Stimulated activated CD4-positive, alpha-beta T cell treated with anti-CD3 and anti-CD28 coated beads, TNF-alpha, amount 100 ng/mL, for 1 hour (primary cell): ENCODE measurements at places on chromosomes 2 and 18.

DNA sequence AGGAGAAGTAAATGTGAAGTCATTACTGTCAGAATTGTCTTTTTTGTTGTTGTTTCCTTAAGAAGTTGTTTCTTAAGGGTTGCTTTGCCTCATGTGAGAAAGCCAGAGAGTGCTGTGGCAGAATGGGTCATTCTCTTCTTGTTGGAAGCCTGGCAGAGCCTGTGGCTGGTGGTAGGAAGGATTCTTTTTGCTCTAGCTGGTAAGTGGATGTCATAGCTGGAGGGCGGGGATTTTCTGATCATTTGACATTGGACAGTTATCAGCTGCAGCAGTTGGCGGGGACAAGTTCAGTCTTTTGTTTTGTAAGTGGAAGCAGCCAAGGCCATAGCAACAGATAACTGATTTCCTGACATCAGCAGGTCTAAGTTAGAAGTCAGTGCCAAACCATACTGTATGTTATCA, 5.5 kb upstream of the RMDN2 start:
- no peak for DNase-seq

GRCh38 chr2:422676-423435, 135.0 kb upstream of the ALKAL2 start:
- DNase-seq, result no peak

DNA sequence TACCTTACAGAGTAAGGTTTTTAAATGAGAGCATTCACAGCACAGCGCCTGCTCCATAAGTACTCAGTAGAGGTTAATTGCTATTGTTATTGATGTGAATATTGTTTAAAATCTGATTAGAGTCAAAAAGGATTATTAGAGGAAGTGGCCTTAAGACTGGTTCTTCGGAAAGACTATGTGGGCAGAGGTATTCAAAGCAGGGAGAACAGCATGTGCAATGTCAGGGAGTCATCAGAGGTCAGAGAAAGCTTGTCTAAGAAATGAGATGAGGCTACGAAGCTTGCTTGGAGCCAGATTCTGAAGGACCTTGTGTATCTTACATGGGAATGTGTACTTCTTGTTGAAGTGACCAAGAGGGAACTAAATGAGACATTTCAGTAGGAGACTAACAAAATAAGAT, 49.8 kb downstream of the PMS1 start:
- no peak for DNase-seq

DNA sequence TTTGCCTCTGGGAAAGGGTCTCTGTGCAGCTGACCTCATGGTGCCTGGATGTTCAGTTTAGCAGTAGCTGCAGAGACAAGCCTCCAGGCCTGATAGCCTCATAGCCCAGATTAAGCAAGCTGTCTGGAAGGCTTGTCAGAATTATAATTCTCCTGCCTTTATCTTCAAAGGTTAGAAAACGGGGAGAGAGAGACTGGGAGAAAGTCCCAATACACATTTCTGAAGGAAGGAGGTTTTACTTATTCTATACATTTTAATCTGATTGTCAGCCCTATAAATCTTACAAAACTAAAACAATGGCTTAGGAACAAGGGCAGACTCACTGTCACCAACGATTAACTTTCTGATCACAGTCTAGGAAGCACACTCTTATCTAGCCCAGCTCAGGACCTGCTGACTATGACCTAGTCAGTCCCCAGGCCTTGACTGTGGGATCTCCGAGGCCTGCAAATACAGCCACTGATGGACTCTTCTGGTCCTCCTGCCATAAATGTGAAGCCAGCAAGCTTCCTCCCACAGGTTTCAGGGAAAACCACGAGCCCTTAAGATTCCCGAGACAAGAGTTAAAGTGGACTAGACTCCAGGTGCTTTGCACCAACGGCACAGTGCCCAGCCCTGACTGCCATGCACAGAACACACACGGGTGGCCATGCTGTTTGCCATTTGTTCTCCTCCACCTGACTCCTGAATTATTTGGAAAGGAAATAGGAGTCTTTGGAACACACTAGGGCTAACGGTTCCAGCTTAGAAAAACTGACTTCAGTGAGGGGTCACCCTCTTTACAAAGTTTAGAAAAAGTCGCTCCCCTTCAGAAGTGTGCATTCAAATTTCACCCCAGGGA, 111.4 kb upstream of the SMAD7 start:
- no peak for DNase-seq

- no peak for DNase-seq
These were observed 161.9 kb upstream of the DAPL1 start for GRCh38 chr2:158633261-158633660.

- no peak for DNase-seq
These were observed 383.7 kb downstream of the CDH2 start for GRCh38 chr18:27793013-27793785.

DNA sequence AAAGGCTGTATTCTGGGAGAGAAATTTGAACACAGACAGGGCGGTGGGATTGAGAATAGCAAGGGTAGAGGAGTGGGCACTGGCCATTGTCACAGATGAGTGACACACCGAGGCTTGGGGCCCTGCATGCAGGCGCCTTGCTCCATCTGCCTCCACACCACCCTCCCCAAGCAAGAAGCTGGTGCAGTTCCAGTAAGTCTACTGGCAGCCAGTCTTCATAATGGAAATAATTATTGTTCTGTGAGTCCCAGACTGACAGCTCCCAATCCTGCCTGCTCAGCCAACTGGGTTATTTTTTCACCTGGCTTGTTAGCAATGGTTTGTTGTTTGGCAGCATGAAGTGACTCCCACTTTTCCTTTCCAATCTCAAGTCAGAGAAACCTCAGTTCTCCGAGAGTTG, 13.0 kb downstream of the TTC32 start:
- no peak for DNase-seq

GRCh38 chr2:67994716-67995115, 68.1 kb downstream of the C1D start:
- no peak for DNase-seq

DNA sequence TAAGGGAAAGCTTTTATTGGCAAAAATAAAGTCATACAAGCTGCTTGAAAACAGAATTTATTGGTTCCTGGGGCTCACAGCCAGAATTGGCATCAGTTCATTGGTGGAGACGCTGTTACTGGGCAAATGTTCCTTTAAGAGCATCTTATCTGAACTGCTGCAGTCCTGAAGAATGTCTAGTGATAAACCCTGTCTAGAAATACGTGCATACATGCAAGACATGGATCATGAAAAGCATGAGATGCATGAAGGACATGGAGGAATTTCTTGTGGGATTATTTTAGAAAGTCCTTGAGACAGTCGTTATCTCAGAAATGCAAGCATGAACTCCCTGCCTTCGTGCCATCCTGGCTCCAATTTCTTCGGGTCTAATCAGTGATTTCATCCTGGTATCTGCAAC, 32.5 kb upstream of the FHOD3 start:
- no peak for DNase-seq

DNA sequence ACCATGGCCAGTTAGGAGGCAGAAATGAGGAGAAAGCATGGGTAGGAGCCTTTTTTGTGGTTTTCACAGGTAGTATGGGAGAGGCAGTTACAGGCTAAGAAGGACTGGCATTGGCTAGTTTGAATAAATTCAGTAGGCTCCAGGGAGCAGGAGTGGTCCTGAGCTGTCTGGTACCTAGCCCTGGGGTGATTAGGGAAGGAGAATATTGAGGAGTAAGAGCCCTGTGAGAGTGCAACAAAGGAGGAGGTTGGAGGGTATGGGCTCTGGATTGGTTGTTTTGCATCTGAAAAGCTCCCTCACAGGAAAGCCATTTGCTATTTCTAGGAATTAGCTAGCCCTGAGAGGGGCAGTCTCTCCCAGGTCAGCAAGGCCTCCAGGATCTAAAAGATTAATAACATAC, 13.3 kb upstream of the TCF7L1 start:
- DNase-seq, result no peak

DNA sequence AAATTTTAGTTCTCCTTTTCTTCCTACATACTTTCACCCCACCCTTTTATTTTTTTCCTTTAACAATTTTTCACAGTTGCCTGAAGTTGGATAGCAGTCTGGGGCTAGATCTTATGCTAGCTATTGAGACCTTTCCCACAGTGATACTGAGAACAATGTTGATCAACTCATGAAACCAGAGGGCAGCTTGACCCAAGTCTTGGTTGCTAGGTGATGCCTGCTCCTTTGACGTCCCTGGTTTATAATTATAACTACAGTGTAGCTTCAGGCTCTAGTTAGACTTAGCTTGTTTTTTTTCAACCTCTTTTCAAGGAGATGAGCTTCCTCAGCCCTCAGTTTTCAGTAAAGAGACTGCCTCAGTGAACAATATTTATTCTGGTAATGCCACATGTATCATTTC, 648.5 kb downstream of the IRS1 start:
- DNase-seq, result no peak
